ENCODE measurements at places on chromosomes 7 and 10.

GRCh38 chr7:151166629-151167196 lies 781 bp downstream of the GBX1 start:
- no peak for DNase-seq

- DNase-seq: no peak
Measured at GRCh38 chr7:113143486-113144257, 25.3 kb upstream of the SMIM30 start.

DNA sequence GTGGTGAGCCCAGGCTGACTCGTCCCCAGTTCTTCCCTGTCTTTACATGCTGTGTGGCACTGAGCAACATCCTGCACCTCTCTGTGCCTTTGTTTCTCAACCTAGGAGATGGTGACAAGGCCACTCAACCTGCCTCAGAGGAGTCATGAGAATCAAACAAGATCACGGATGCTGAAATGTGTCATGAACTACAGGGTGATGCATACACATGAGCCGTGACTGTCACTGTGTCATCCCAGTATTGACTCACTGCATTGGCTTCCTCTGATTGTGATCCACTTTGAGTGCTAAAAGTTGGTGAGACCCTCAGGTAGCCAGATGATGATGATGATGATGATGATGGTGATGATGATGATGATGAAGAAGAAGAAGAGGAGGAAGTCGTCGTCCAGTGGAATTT lies 11.5 kb downstream of the C10orf71 start:
- DNase-seq: no peak

DNA sequence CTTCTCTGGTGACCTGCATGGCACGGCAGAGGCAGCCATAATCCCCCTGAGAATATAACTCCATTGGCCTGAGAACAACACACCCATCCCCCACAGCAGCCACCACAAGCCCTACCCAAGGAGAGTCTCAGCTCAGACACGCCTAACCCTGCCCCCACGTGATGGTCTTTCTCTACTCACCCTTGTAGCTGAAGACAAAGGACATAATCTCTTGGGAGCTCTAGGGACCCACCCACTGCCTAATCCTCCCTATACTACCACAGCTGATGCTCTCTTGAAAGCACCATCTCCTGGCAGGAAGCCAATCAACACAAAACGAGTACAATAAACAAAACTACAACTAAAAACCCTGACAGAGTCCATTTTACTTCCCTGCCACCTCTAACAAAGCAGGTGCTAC lies 30.7 kb upstream of the HPSE2 start:
- DNase-seq: no peak

DNA sequence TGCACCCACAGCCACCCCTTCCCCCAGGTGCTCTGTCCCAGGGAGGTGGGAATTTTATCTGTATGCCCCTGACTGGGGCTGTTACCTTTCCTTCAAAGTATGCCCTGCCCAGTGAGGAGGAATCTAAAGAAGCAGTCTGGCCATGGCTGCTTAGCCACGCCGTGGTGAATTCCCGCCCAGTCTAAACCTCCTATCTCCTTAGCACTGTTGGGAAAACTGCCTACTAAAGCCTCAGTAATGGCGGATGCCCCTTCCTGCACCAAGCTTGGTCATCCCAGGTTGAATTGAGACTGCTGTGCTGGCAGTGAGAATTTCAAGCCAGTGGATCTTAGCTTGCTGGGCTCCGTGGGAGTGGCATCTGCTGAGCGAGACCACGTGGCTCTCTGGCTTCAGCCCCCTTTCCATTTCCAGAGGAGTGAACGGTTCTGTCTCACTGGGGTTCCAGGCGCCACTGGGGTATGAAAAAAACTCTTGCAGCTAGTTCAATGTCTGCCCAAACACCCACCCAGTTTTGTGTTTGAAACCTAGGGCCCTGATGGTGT lies 87.2 kb downstream of the ABCC2 start:
- no peak for DNase-seq

GRCh38 chr7:16648551-16648950 lies 2.6 kb downstream of the BZW2 start:
- no peak for DNase-seq

DNA sequence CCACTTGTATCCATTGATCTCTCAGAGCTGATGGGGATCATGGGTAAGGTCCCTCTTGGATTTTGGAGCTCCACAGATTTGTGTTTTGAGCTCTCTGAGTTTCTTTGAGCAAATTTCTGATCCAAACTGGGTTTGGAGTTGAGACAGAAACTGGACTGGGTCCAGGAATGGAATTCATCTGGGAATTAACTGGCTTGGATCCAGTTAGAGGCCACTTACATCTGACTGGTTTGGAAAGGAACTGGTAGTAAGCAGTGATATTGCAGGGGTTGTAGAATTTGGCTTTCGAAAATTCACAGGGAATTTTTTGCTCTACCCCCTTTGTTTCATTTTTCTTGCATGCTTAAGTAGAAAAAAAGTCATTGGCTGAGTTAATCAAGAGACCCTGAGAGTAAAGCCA lies 245.6 kb downstream of the SEMA3D start:
- DNase-seq: no peak

DNA sequence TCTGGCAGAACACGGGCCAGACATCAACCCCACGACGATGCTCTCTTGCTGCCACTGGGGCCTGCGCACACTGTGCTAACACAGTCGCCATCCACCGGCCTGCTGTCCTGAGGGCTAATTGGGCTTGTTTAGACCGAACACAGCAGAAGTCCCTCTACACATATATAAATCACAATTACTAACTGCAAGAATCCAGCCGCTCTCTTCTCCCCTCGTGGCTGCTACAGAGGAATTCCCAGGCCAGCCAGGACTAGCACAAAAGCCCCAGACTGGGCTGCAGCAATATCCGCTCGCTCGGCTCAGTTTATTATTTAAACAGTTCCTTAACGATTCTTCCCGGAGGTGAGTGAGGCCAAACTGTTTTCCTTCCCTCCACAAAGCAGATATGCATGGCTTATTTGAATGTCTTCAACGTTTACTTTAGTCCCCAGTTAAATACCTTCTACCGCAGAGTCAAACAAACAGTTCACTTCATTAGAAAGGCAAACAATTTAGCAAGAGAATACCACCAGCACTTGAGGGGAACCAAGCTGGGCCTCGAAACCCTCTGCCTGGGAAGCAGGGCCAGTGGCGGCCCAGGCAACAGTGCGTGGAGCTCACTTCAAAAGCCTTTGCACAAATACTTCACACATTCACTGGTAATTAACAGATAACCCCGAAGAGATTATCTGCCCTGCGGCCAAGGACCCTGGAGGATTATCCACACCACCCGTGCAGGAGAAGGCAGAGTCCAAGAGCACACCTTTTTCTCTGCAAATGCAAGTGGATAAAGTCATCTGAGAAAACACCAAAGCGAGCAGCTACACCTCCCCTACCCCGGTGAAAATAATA lies 145.3 kb downstream of the GLI3 start:
- DNase-seq: no peak

DNA sequence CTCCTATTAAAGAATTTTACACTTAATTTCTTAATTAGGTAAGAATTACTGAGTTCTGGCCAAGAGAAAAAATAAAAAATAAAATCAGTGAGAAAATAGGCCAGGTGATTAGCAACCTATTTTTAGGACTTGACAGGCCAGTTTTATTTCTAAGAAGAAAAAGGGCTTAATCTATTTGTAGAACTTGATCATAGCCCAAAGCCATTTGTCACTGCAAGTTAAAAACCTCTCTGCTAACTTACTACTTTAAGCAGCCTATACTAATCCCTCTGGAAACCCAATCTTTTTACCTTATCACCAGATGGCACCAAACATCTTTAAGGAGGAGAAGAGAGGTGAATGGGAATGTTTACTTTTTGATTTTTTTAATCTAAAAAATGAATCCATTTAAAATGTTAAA lies 222.1 kb upstream of the RHOBTB1 start:
- DNase-seq: no peak

DNA sequence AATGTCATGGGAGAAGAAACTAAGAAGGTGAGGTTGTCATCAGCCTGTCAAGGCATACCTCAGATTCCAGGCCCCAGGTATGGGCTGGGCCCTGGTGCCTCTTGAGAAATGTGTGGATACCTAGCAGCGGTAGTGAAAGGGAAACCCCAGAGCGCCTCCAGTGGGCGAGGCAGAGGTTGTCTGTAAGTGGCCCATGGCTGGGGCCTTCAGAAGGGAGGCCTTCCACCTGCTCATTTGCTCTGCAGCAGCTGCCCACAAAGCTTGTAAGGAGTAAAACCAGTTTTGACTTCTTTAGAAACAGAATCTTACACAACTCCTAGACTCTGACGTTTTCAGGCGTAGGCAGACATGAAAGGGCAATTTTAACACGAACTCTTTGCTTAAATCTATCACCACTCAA lies 509.9 kb downstream of the PARD3 start:
- DNase-seq: no peak

GRCh38 chr10:33257439-33258080 lies 76.9 kb downstream of the NRP1 start:
- DNase-seq: no peak

GRCh38 chr7:149599636-149600206 lies 102.1 kb upstream of the ZNF746 start:
- no peak for DNase-seq

DNA sequence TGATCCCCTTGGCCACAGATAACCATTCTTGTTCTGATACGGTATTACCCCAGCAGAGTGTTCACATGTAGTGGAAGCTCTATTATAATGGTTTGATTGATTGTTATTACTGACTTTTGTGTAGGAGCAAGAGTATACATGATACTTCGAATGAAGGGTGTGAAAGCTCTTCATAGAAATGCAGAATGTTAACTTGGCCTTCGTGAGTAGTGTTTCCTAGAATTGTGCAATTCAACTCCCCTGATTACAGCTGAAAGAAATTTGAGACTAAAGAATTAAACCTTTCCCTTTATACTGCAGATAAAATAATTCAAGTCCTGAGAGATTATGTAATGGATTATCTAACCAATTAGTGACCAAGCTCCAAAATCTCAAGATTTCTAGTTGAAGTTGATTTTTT lies 38.2 kb downstream of the MKLN1 start:
- DNase-seq: no peak

DNA sequence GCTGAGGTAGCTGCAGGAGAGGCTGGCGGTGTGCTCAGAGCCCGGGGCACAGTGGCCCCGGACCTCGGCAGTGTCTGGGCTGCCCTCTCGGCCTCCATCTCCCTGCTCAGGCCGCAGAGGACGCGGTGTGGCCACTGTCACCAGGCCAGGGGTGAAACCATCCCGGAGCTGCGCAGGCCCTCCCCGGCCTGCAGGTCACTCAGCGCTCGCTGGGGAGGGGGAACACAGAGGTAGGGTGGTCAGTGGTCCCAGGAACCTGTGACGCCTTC lies 49.8 kb upstream of the DAGLB start:
- no peak for DNase-seq

DNA sequence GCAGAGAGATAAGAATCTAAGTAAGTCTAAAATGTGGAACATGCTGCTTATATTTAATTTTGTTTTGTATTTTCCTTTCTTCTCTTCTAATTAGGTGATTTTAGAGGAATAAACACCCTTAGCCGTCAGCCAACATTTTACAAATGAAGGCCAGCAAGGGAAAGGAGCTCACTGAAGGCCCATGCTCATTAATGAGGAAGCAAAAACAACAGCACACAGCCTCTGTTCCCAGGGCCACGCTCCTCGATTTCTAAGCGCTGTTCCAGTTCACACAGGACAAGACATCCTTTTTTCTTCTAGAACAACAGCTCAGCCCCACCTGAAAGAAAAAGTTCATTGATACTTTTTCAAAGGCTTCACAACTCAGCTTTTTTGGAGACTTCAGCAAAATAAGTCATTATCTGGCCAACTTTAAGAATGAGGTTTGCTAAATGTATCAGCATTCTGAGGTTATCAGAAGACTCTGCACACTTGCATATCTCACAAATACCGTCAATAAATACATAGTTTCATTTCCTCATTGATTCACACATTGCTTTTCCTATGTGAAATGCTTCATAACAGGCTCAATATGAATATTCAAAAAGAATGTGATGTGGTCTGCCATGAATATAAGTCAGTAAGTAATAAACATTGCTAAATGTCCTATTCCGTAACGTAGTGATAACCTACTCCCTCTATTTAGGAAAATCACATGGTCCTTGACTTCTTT lies 34.8 kb upstream of the SFMBT2 start:
- no peak for DNase-seq

- DNase-seq: no peak
Measured at GRCh38 chr10:34629084-34629483, 186.0 kb downstream of the PARD3 start.

- DNase-seq: no peak
Measured at GRCh38 chr7:78095549-78095948, 297.0 kb downstream of the PHTF2 start.

DNA sequence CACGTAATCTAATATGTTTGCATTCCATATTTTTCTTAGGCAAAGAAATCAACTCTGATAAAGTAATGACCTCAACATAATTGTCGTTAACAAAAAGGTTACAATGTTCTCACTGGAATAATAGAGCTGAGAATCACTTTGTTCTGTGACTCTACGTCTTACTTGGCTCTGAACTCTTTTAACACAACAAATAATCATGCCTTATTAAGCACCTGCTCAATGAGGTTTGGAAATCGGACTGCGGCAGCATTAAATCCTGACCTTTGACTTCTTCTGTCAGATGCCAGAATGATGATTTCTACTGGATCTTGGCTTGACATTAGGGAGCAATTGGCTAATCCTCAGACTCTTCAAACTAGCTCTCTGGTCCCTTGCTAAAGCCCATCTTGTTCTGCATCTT lies 233.6 kb downstream of the SEMA3D start:
- no peak for DNase-seq

GRCh38 chr10:49177391-49178355 lies 10.5 kb downstream of the TMEM273 start:
- DNase-seq: peak; percentile 59

- DNase-seq: no peak
Measured at GRCh38 chr7:94510582-94511496, 1.2 kb downstream of the CASD1 start.

GRCh38 chr7:105011141-105011830 lies 2.7 kb upstream of the KMT2E start:
- no peak for DNase-seq

GRCh38 chr7:47283497-47284131 lies 298.3 kb downstream of the TNS3 start:
- DNase-seq: no peak

DNA sequence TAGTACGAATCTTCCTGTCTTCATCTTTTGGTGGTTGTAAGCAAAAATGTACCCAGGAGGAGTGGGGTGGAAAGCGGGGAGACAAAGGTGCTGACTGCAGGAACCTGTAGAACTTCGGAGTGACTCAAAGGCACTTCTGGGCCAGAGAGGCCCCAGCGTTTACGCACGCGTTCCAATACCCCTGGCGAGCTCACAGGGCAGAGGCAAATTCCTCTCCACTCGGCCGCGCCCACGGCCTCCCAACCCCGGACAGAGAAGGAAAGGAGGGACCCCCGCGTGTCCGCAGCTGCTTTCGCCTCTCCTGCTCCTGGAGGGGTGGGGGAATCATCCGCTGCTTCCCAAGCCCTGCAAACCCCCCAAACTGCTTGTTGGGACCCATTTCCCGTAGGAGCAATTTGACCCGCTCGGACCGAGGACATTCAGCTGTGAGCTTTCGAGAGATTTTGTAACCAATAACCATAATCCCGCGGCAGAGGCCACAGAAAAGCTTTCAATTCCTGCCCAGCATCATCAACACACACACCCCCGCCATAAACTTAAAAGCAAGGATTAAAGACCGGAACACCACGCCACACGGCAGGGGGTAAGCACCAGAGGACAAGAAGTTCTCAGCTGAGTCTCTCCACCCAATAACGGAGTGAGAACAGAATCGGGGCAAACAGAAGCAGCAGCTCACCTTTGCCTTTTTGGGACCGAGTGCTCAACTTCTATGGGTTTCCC lies 2.3 kb downstream of the IGF2BP3 start:
- no peak for DNase-seq

GRCh38 chr10:30556189-30556588 lies 73.4 kb downstream of the LYZL2 start:
- DNase-seq: no peak

Data from T-helper 22 cell (primary cell).